Epithelial cell of prostate (primary cell): ENCODE measurements at places on chromosomes 16 and 17.

GRCh38 chr17:79446399-79447009, 164.3 kb downstream of the RBFOX3 start:
- no peak for DNase-seq

- DNase-seq = no peak
Measured at GRCh38 chr17:79883202-79883601, 44.0 kb upstream of the CBX4 start.

DNA sequence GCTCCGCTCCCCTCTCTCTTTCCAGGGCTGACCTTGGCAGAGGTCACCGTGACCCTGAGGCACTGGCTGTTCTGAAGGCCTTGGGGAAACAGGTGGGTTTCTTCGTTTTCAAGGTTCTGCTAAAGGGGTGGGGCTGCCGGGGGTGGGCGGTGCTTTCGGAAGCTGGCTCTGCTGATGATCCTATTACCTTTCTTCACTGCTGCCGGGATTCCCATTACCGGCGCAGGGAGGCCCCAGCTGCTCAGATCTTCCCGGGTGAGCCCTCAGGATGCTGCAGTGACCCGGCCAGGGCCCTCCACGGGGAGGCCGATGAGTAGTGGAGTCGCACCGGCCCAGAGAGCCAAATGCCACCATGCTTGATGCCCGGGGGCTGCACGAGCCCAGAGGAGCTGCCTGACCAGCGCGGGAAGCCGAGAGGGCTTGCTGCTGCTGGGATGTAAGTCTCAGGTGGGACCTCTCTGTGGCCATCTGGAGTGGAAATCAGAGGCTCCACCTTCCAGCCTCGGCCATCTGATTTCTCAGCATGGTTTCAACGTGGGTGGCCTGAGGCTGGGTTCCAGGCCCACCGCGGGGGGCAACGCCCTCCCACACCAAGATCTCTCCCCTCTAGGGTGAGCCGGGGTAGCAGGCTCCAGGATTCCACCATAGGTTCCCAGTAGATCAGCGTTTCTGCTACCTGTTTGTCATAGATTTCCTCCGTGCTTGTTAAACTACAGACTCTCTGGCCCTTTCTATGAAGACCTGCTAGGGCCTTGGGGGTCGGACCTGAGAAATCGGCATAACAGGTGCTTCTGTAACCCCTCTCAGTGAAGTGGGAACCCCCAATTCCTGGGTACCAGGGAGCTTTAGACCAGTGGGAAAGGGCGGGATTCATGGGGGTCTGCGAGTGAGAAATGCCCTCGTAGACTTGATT, 21.6 kb upstream of the ADCY7 start:
- no peak for DNase-seq

GRCh38 chr17:16989953-16990860, 18.3 kb upstream of the TNFRSF13B start:
- no peak for DNase-seq

DNA sequence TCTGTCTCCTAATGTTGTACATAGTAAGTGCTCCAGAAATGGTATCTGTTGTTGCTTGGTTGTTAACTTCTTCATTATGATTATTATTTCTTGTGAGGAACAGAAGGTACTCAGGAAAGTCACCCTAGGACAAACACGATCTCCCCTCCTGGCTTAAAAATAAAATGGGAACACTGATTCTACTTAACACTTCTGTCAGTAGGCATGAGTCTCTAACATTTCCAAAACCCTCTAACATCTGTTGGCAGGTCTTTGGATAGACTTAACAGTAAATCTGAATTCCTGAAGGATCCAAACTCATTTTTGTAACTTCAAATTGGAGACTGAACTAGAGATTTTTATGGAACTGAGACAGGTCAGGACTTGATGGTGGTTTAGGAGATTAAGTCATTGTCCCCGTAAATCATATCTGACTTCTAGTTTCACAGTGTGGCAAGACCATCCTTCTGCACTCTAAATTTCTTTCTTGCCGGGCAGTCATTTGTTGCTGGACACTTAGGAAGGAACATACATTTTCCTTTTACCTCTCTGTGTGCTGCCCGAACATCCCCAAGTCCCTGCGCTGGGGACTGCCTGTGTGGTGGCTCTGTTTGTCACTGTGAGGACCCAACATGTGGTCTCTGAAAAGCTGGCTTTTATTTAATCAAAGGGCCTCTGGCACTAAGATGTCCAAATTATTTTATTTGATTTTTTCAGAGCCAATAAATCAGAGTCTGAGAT, 149.9 kb downstream of the NPIPB5 start:
- DNase-seq = no peak

GRCh38 chr17:66775271-66775670, 59.6 kb upstream of the CACNG5 start:
- DNase-seq = no peak

- no peak for DNase-seq
Measured at GRCh38 chr16:12602811-12603698, 200.6 kb downstream of the CPPED1 start.

DNA sequence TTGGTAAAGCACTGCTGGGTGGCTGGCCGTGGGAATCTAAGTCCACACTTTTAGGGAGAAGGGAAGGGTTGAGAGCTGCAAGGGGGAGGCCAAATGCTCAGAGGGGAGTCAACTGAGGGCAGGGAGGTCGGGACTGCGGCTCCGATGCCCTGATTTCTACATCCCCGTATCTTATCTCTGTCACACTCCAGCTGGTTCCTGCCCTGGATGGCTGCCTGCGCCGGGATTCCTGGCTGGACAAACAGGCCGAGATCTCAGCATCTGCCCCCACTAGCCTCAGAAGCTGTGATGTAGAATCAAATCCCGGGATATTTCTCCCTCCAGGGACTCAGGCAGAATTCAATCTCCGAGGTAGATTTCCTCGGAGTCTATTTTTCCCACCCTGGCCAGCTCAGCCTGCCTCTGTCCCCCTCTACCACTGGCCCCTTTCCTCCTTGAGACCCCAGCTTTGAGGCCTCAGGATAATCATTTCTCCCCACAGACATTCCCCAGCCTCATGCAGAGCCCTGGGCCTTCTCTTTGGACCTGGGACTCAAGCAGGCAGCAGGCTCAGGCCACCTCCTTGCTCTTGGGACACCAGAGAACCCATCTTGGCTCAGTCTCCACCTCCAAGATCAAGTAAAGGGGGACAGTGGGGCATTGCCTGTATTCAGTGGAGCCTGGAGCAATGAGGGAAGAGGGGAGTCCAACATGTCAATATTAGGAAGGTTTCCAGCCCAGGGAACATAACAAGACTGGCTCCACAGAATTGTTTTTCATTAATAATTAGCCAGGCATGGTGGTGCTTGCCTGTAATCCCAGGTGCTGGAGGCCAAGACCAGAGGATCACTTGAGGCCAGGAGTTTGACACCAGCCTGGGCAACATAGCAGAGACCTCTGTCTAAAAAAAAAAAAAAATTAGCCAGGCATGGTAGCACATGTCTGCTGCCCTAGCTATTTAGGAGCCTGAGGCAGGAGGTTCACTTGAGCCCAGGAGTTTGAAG, 1.8 kb downstream of the SHBG start:
- no peak for DNase-seq

GRCh38 chr16:89200124-89200849, at the start of gene SLC22A31:
SLC22A31 (minus strand) TSS chr16:89200537; CDS start chr16:89200501, 36 bp downstream.
- DNase-seq = no peak

DNA sequence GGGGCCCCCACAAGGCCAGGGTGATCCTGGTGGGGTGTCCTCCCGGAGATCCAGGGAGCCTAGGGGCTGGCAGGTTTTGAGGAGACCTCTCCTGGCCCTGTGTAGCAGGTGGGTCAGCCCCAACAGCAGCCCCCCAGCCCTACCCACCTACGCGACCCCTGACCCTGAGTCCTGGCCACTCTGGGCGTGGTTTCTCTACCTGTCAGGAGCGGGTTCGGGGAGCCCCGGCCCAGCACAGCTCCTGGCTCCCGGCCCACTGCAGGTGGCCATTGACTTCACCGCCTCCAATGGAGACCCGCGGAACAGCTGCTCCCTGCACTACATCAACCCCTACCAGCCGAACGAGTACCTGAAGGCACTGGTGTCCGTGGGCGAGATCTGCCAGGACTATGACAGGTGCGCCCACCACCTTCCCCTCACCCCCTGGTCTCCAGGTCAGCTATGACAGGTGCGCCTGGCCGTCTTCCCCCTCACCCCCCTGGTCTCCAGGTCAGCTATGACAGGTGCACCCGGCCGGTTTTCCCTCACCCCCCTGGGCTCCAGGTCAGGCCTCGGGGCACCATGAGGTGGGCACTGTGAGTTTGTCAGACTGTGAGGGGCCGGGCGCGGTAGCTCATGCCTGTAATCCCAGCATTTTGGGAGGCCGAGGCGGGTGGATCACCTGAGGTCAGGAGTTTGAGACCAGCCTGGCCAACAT, 13.0 kb downstream of the CPNE7 start:
- DNase-seq = no peak
